Posterior cingulate gyrus (tissue), 11 donors: ENCODE measurements at places on chromosomes 7 and 10.
A peak's percentile ranks its signal among the peaks of the same experiment; 100 is the strongest.

- DNase-seq: peak; percentile 86
Observed at GRCh38 chr10:33180390-33180789, 154.1 kb downstream of the NRP1 start.

GRCh38 chr10:8975535-8975934, 921.0 kb downstream of the GATA3 start:
- DNase-seq: no peak

- DNase-seq: no peak
Observed at GRCh38 chr7:47484923-47485639, 96.8 kb downstream of the TNS3 start.

GRCh38 chr10:75254739-75255138, 19.0 kb upstream of the COMTD1 start:
- no peak for DNase-seq

GRCh38 chr7:132280335-132280734, 295.9 kb downstream of the PLXNA4 start:
- no peak for DNase-seq

- DNase-seq: peak; percentile 64
Observed at GRCh38 chr10:132804785-132805426, 19.0 kb upstream of the NKX6-2 start.

- DNase-seq: no peak
Observed at GRCh38 chr10:79463578-79464496, 18.4 kb upstream of the ZCCHC24 start.

DNA sequence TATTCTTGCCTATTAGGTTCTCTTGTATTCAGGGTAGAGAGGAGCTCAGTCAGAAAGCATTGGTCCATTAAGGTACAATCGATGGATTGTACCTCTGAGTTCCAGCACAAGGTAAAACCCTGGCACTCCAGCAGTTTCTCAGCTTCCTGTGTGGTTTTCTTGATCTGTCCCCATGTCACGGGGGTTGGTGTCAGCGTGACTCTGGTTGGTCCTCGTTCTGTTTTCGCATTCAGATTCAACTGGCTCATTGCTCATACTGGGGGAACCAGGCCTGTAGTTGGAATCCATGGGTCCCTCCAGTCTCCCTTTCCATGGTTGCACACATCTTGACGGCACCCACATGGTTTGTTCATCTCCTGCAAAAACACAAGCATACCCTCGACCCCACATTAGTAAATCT, 32.7 kb upstream of the RASGEF1A start:
- DNase-seq: no peak

DNA sequence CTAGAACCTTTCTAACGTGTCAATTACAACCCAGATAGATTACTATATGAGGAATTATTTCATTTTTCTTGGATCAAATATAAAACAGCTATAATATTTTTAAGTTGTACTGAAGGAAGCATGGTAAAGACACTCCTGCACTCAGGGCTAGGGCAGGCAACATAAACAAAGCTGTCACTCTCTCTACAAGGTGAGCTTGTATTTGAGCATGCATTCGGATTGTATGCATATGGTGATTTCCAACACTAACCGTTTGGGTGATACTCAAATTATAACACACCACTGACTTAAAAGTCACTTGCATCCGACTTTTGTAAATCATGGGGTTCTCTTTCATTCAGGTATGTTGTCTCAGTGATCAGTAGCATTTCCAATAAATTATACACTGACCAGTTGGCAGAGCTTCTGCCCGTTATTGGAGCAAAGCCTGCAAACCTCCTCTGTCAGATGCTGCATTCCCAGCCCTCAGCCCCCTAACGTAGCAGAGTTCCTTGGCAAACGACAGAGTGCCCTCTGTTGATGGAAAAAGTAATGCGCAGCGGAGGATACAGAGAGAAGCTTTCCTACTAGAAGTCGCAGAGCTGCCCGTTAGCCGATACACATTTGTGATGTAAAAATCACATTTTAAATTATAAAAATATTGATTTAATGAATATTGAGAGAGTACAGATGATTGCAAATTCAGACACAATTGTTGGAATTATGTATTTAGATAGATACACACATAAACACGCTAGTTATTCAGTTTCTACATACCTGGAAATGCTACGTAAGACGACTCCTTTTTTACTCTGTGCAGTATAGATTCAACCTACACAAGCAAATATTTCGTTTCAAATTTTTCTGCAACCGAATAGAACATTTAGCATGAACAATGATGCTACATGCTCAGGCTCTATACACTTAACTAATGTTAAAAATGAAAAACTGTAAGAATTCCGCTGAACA, 173.9 kb upstream of the SP4 start:
- peak; percentile 47 for DNase-seq

GRCh38 chr10:126908225-126908624, 3.0 kb downstream of the DOCK1 start:
- DNase-seq: no peak

- DNase-seq: peak; percentile 45
Observed at GRCh38 chr10:103493916-103494877, 692 bp downstream of the NEURL1 start.

DNA sequence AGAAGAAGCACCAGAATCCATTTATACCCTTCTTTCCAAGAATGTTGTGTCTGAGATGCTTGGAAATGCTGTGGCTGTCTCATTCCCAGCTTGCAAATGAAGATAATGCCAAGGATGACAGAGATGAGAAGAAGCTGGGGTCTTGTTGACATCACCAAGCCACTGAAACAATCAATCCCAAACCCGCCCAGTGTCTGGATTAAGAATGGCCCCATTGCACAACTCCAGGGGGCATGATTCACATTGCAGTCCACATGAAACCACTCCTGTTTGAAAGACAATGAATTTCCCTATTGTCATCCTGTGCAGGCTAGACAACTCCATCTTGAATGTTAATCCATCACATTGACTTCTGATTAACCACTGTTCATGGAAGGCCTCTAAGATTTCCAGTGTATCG, 28.6 kb downstream of the SORBS1 start:
- DNase-seq: no peak

GRCh38 chr7:121272676-121273075, 56.1 kb upstream of the WNT16 start:
- DNase-seq: no peak

DNA sequence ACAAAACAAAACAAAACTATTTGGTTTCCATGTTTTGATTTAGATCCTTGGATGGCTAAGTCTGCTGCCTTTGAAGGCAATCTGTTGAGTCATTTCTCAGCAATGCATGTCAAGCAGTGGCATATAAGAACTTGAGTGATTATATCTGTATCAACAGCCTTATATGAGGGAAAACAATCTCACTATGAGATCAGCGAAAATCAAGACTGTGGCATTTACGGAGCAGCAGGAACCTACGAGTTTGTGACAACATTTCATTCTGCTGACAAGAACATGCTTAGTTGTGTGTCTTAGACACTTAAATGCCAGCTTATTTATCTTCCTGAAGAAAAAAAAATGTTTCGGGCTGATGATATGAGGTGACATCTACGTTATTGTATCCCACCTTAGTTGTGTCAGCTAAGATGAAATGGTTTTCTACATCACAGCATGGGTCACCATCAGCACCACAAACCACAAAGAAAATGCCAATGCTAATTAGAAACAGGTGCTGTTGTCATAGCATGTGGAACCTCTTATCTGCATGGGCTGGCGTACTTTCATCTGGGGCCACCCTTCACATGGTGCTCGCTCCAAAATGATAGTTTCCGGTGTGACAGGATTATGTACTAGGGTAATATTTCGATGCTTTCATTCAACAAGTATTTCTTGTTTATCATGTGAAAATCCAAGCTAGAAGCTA, 1085.5 kb downstream of the SORCS1 start:
- DNase-seq: no peak

DNA sequence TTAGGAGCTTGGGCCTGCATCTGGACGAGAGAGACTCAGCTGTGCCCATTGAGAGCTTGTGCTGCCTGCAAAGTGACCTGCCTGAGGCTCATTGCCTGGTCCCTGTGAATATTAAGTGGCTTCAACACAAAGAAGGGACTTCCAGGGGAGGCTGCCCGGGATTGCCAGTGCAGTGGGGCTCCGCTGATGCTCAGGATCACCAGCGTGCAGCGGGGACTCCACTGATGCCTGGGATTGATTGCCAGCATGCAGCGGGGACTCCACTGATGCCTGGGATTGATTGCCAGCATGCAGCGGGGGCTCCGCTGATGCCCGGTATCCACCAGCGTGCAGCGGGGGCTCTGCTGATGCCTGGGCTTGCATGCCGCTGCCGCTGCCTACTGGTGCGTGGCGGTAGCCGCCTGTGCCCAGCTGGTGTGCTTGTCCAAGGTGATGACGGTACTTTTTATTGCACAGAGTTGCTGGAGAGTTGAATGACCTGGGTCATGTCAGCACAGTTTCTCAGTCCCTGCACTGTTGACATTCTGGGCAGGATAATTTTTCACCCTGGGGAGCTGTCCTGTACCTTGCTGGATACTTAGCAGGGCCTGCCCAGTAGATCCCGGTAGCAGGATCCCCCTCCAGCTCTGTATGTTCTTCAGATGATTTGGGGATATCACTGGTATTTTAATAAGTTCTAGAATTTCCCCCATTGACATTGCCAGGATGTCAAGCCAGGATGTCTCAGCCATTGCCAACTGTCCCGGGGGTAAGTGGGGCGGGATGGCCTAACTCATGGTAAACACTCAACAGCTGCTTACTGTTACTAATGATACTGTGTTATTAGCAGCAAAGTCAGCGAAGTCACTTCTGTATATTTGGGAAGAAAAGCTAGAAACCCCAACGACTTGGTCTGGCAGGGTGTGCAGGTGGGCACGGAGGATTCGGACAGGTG, 13.0 kb downstream of the DOCK1 start:
- no peak for DNase-seq

GRCh38 chr7:70765651-70766050, 366.3 kb upstream of the GALNT17 start:
- DNase-seq: no peak

DNA sequence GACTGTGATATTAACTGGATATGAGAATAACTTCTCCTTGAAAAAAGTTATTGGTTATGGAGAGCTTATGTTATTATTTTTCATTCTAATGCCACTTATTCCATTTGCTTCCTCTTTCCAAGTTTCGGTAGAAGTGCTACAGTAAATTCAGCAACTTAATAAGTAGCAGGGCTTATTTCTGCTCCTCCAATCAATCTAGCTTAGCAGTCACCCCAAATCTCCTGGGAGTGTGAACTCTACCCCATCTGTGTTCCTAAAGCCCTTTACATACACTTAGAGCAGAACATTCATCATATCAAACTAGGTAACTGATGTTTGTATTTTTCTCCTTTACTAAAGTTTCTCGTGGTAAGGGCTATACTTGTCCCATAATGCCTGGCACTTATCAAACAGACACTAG, 8.7 kb downstream of the ARL3 start:
- no peak for DNase-seq

DNA sequence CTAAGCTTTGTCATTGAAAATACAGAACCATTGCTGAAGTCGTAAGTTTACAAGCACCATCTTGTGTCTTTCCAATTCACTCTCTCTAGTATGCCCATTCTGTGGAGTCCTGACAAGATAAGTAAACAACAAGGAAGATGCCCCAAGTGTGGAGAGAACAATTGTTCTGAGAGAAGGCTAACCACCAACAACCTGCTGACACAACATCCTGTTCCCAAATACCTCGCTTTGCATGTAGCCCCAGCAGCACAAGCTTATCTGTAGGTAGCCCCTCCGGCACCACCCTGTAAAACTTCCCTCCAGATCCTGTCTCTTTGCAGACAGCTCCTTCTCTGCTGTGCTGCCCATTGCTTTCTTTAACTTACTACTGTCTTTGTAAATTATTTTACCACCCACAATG, 233.3 kb upstream of the AOAH start:
- DNase-seq: no peak

- DNase-seq: no peak
Observed at GRCh38 chr10:124344266-124344590, 74.5 kb downstream of the OAT start.

- no peak for DNase-seq
Observed at GRCh38 chr10:126302826-126303665, 85.2 kb downstream of the ADAM12 start.

DNA sequence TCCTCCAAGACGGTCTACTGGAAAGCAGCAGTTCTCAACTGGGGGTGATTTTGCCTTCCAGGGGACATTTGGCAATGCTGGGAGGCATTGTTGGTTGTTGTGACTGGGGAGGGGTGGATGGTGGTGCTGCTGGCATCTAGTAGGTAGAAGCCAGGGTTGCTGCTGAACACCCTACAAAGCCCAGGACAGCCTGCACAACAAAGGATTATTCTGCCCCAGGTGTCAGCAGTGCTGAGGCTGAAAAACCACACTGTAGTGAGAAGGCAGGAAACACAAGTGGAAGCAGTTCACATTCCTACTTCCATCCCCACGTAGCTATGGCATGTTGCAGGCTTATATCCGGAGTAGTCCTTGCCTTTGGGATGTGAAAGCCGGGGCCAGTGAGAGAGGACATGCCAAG, 86.9 kb downstream of the AOAH start:
- no peak for DNase-seq

GRCh38 chr7:149790146-149790548, 16.8 kb upstream of the ZNF467 start:
- DNase-seq: peak; percentile 29
